ENCODE measurements at places on chromosomes 1 and 21. TPM values are rescaled to one million over a fixed set of nuclear protein-coding genes. Genes with fewer than 3 reads are reported as not detected.

DNA sequence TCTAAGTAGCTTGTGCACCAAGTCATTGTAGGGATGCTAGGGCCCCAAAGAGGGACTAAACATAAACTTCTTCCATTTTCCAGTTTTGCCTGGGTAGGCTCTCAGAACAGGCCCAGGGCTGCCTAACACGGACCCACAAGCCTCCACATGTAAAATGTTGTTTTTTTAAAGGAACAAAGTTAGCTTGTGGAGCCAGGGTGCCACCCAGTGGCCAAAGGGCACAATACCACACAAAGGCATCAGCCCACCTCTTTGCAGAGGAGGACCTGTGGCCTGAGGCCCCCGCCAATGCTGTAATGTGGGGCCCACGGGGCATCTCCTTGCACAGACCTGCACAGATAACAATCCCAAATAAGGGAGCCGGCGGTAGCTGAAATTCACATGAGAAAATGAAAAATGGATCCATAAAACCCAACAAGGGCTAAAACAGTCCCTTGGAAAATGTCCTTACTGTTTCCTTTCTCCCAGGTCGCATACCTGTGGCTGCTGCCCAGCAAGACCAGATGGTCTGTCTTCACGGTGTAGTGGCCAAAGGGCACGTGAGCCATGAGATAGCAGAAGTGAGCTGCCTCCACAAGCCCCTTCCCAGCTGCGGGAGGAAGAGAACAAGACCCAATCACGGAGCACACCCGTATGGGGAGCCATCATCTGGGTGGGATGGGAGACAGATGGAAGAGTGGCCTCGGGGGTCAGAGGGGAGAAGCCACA is 23.8 kb downstream of the SEC16B start:
- DNase-seq = peak; percentile 16

RNU1-2 gene
- total RNA-seq = 34,682 TPM

DNA sequence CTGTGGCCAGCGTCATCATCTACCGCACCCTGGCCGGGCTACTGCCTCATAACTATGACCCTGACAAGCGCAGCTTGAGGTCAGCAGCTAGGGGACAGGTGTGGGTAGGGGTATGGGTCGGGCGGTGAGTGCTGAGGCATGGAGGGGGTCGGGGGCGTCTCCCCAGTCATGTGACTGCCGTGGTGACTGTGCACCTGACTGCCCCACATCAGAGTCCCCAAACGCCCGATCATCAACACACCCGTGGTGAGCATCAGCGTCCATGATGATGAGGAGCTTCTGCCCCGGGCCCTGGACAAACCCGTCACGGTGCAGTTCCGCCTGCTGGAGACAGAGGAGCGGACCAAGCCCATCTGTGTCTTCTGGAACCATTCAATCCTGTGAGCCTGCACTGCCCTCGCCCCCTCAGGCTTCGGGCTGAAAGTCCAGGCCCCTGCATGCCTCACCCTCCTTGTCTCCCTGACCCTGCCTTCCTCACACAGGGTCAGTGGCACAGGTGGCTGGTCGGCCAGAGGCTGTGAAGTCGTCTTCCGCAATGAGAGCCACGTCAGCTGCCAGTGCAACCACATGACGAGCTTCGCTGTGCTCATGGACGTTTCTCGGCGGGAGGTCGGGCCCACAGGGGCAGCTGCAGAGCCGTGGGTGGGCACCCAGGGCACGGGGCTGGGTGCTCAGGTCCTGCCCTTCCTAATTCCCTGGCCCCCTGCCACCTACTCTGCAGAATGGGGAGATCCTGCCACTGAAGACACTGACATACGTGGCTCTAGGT is 13.5 kb downstream of the PSRC1 start:
- DNase-seq = no peak

ZNF593OS gene
- not detected for total RNA-seq

- peak; percentile 12 for DNase-seq
Measured at GRCh38 chr1:160007577-160008200, 24.1 kb downstream of the PIGM start.

DNA sequence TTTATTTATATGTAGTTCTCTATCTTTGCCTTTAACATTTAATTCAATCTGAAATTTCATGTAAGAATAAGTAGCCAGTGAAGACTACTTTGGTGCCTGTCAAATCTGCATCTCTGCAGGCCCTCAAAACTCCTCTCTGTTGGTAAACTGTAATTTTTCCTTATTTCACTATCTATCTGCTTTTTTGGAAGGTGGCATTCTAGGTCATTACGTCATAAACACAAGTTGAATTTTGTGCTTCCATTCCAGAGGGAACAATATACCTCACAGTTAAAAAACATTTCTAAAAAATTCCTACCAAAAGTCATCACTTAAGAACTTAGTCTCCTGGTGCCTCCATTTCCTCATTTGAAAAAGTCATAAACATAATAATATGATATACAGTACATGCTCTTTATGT is 176.0 kb downstream of the GABPA start:
- DNase-seq = no peak

- no peak for DNase-seq
Measured at GRCh38 chr1:213761845-213762407, 225.8 kb upstream of the PROX1 start.

DNA sequence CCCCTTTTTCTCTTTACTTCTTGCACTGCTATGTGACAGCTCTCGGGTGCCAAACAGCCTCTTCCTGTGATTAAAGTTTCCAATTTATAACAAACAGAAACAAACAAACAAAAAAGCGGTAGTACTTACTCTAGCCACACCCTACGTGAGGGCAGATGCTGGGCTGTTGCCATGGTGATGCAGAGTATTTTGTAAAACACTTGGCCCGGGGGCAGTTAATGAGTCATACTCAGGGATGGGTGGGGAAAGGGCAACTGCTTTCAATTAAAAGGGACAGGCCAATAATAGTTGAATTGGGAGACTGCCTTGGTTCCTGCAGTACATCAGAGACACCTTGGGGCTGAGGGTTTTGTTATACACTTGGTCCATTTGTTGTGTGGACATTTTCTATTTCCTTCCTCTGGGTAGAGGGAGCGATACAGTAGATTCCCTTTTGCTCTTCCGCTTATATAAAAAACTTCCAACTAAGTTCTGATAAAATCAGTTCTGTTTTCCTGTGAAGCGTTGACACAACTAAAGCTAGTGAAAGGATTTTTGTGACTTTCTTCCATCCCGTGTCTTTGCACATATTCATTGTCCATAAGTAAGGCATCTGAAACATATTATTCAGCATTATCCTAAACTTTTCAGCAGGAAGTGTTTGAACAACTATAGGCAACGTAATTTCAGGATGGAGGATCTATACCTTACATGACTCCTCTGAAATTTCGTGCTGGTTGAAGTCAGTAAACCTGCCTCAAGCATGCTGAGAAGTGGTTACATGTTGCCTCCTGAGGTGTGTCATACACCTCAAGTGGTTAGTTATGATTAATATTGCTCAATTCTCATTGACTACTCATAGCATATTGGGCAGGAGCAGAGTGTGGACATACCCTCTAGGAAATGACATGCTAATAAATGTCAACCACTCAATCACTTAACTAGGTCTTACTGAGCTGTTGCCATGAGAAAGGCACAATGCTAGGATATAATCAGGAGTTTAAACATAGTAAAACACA is 36.7 kb upstream of the THEM4 start:
- DNase-seq = peak; percentile 90

JAM2 gene
- total RNA-seq = 29.0 TPM

MRPS21 gene
- 35.6 TPM for total RNA-seq

- no peak for DNase-seq
Measured at GRCh38 chr1:234997896-234998741, 130.5 kb downstream of the TOMM20 start.

A3GALT2 gene
- total RNA-seq = not detected

- no peak for DNase-seq
Measured at GRCh38 chr1:114340892-114341291, 170.1 kb downstream of the TRIM33 start.

- no peak for DNase-seq
Measured at GRCh38 chr1:209086486-209087192, 496.9 kb upstream of the CAMK1G start.

DNA sequence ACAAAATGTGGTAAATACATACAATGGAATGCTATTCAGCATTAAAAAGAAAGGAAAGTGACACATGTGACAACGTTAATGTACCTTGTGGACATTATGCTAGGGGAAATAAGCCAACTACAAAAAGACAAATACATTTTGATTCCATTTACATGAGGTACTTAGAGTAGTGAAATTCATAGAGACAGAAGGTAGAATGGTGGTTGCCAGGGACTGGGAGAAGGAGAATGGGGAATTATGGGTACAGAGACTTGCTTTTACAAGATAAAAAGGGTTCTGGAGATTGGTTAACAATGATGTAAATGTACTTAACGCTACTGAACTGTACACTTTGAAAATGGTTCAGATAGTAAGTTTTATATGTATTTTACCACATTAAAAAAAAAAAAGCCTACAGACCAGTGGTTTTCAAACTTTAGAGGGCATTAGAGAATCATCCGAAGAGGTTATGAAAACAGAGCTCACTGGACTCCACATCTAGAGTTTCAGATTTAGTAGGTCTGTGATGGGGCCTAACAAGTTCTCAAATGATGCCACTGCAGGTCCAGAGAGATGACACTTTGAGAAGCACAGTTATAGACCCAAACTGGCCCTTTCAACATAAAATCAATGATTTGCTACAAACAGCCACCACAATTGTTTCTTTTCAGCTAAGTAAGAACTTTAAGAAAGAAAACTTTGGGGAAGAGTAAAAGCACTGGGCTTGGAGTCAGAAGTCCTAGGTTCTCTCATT is 9.6 kb upstream of the ADCY10 start:
- no peak for DNase-seq

BMP8B gene
- 2.0 TPM for total RNA-seq

GRCh38 chr1:70324683-70325082 is 29.8 kb downstream of the ANKRD13C start:
- no peak for DNase-seq

DNA sequence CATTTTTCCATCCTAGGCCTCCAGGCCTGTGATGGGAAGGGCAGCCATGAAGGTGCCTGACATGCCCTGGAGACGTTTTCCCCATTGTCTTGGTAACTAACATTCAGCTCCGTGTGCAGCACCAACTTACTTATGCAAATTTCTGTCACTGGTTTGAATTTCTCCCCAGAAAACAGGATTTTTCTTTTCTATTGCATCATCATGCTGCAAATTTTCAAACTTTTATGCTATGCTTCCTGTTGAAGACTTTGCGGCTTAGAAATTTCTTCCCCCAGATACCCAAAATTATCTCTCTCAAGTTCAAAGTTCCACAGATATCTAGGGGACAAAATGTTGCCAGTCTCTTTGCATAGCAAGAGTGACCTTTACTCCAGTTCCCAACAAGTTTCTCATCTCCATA is 25.2 kb upstream of the SELE start:
- DNase-seq = no peak

DENND2C gene
- 14.9 TPM for total RNA-seq

GRCh38 chr1:233406994-233407631 is 79.6 kb downstream of the MAP3K21 start:
- peak; percentile 25 for DNase-seq

FCAMR gene
- not detected for total RNA-seq

TMIGD3 gene
- total RNA-seq = 0.30 TPM

HTR6 gene
- not detected for total RNA-seq

GRCh38 chr1:225763716-225764548 is 13.7 kb upstream of the SRP9 start:
- no peak for DNase-seq

Data from skin of body (tissue), 3 donors.